ENCODE measurements at places on chromosomes 12 and 14.

GRCh38 chr12:131112021-131112420, 158.3 kb downstream of the ADGRD1 start:
- DNase-seq, result no peak

DNA sequence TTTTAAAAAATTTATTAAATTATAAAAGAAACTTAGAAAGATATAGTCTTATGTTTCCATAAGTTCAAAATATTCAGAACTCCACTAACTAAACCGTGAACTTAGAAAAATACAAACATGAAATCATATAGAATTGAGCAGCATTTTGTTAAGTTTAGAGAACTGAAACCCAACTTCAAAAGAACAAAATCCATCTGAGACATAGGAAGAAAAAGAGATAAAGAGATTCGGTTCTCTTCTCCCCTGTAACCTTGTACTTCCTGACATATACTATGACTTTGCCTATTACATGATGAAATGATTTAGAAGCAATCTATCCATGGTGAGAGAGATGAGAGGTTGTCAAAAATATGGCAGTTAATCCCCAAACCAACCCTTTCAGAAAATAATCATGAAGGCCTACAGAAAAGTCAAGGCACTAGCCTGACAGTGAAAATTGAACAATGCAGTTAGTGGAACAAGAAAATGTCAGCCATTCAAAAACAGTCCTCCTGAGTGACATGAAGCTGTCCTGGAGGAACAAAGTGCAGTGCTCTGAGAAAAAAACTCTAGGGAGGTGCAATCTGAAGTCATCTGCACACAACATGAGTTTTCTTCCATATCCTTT, 44.0 kb downstream of the C12orf50 start:
- DNase-seq, result no peak

- no peak for DNase-seq
Observed at GRCh38 chr12:29599381-29599780, 101.9 kb upstream of the OVCH1 start.

DNA sequence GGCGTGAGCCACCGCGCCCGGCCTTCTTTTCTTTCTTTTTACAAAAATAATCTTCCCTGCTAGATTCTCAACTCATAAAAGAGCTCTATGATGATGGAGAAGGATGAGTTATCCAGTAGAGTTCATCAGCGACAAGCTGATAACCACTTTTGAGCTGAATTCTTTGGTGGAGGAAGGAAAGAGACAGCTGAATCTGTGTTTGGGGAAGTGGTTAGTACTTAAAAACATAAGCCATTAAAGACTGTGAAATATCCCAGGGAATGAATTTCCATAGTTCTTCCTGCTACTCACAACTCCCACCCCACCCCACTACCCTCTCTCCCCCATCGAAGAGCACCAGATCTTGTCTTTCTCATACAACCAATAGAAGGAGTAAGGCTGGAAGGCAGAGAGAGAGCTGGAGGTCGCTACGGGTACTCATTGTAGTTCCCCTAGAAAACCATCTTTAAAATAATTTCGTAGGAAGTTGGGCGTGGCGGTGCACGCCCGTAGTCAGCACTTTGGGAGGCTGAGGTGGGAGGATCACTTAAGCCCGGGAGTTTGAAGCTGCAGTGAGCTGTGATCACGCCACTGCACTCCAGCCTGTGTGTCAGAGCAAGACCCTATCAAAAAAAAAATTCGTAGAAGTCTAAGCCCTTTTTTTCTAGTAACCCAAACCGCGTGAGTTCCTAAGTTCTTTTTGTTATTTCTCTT, 647 bp upstream of the ESPL1 start:
- DNase-seq, result peak; percentile 19

- no peak for DNase-seq
Observed at GRCh38 chr12:90084018-90084417, 375.4 kb upstream of the ATP2B1 start.

DNA sequence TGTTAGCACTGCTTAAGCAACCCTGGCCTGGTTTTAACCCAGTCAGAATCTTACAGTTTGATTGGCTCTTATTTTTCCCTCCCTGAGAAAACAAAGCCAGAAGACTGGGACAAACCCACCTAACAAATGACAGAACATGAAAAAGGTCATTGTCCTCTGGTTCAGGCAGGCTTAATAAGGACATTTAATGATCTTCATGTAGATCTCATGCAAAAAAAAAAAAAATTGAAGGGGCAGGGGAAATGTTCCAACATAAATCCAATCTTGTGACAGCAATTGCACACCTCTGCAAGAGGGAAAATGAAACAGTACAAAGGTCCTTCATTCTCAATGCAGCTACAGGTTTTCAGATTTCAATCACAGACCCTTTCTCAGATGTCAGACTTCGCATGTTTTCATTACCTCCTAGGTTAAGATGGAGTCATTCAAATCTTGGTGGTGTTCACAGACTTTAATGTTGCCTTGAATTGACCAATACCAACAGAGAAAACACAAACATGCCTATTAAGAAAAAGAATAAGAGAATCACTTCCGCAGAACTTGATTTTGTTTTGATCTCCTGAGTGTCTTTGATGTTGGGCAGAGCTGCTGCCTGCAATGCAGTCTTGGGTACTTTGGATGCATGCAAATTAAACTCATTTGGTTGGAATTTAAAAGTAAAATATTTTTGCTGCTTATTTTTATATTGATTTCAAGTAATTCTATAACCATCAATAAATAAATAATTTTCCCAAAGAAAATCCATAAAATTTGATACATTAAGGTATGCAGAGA, 359.0 kb downstream of the BTG1 start:
- DNase-seq, result no peak

DNA sequence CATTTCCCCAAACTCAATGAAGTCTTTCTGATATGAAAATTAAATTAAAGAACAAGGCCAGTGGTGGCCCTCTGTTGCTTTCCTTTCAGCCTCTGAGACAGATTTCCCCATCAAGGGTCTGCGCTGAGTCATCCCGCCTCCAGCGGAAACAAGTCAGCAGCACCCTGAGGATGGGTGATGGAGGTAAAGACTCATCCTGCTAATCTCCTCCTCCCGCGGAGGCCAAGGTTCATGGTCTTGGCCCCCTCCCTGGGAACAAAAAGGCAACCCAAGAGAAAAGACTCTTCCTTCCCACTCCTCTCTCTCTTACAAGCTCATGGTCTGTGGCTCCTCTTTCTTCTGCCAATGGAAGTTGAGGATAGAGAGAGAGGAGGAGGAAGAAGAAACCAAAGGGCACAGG, 9.0 kb upstream of the NUMB start:
- peak; percentile 55 for DNase-seq

DNA sequence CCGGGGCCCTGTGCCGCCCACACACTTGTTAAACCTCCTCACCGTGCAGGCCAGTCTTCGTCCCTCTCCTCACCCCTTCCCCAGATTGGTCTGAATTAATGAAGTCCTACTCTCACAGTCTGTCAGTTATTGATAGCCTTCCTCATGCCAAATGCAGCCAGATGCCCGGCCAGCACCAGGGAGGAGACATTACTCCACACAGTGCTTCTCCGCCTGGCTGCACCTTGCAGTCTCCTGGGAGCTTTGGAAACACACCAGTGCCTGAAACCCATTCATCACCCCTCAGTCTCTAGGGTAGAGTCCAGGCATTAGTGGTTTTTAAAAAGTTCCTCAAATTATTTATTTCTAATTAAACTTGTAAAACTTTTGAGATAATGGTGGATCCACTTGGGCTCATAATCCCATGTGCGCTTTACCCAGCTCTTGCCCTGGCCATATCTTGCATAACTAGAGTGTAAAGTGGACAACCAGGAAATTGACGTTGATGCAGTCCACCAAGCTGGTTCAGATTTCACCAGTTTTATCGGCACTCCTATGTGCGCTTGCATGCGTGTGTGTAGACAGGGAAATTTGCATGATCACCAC, 38.2 kb upstream of the TSPAN9 start:
- DNase-seq, result no peak

- DNase-seq, result no peak
Observed at GRCh38 chr12:39224971-39225370, 217.9 kb downstream of the KIF21A start.

DNA sequence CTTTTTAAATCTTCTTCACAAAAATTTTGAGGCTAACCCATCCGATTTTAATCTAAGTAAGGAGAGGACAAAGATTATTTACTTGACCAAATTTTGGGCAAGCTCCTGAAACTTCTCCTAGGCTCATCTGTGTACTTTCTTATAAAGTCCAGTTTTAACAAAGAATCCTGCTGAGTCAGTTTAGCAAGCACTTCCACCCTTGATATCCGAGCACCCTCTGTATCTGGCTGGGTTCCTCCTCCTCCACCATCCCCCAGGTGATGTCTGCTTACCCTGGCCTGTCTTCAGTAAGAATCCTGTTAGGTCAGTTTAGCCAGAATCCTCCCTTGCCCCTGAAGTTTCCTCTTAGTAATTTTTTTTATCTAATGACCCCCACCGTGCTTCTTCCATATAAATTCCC, 140.5 kb downstream of the PHLDA1 start:
- DNase-seq, result no peak

DNA sequence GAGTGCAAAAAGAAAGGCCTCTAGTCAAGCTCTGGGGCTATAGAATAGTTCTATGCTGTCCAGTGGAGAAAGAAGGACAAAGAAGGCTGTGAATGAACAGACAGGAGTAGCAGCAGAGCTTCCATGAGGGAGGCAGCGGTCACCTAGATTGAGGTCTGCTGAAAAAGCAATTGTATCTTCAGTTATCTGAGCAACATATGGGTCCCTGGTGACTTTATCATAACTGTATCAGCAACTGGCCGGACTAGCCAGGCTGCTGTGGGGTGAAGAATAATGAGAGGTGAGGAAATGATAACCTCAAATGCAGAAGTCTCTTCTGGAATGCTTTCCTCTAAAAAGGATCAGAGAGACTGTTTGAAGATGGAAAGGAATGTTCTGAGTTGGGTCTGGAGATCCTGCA, 971.3 kb upstream of the TMEM132C start:
- DNase-seq, result no peak

GRCh38 chr14:100523131-100523842, 63.9 kb downstream of the BEGAIN start:
- DNase-seq, result no peak

- DNase-seq, result no peak
Observed at GRCh38 chr12:10184261-10184843, 5.5 kb downstream of the TMEM52B start.

- no peak for DNase-seq
Observed at GRCh38 chr12:75816897-75817296, 214.7 kb downstream of the PHLDA1 start.

DNA sequence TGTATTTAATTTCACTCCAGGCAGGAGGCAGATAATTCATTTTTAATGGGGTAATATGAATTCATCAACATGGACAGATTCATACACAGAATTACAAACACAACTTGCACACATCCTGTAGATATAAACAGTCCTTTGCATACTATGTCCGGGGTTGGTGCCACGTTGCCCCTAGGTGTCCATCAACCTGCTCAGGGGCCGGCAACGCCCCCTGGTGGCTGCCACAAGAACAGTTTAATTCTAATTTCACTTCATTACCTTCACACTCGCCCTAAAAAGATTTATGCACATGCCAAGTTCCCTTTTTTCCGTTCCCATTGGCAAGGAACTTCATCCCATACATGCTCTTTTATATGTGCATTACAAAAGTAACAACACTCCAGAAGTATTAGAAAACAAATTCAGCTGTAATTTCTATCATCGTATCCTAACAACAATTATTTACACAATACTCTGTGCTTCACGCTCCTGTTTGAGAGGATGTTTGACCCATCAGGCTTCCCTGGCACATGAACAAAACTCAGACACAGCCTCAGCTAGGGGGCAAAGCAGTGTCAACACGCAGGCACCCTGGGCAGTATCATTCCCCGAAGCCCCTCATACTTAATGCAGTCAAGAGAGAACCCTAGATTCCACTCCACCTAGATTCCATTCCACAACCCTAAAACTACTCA, 15.5 kb downstream of the MANSC1 start:
- peak; percentile 45 for DNase-seq

- DNase-seq, result no peak
Observed at GRCh38 chr12:117441751-117442150, 80.3 kb upstream of the NOS1 start.

DNA sequence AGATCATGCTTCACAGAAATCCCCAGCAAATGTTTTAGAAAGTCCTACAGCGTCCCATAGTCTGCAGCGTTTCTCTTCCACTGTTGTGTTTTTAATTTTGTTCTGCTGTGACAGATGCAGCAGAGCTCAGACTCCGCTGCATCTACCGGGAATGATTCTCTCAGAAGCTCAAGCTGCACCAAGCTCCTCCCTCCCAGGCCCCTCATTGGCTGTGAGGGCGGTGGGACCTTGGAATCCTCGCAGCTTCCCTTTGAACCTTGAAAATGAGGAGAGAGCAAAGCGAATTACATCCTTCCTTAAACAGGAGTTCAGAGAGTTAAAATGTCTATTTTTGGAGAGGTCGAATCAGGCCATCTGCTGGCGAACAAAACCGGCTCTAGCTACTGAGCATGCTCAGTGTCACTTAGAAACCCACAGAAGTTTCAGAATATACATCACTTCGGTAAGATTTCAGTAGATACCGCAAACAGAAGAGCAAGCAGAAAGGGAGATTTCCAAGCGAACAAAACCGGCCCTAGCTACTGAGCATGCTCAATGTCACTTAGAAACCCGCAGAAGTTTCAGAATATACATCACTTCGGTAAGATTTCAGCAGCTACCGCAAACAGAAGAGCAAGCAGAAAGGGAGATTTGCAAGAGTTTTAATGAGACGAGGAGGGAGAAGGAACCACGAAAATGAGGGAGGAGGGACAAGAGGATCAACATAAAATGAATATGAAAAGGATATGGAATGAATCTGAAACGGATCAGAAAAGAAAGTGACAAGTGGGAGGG, at the start of gene ABCD2:
Gene ABCD2, minus strand, starts transcription at position 144 of the 774 bp plus-strand sequence. CDS start 188 bp downstream, outside the sequence.
- peak; percentile 61 for DNase-seq

DNA sequence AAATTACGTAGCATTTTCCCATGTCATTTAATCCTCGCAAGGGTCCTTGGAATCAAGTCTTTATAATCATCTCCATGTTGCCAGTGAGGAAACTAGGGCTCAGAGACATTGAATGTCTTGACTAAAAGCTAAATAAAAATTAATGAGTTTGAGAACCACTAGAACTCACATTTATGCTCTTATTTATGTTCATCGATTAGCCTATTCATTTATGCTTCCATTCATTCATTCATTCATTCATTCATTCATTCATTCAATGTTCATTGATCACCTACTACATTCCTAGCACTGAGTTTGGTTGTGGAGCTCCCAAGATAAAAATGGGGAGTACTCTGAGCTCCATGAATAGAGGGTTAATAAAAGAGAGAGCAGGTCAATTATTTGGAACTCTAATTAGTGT, 59.7 kb downstream of the KCNA1 start:
- DNase-seq, result no peak

Measured in stimulated activated CD8-positive, alpha-beta memory T cell treated with anti-CD3 and anti-CD28 coated beads, Interleukin-7, amount 100 ng/mL, for 4 hours (primary cell).